NCI-H146 (cell line): ENCODE measurements at places on chromosomes 7 and 10.

DNA sequence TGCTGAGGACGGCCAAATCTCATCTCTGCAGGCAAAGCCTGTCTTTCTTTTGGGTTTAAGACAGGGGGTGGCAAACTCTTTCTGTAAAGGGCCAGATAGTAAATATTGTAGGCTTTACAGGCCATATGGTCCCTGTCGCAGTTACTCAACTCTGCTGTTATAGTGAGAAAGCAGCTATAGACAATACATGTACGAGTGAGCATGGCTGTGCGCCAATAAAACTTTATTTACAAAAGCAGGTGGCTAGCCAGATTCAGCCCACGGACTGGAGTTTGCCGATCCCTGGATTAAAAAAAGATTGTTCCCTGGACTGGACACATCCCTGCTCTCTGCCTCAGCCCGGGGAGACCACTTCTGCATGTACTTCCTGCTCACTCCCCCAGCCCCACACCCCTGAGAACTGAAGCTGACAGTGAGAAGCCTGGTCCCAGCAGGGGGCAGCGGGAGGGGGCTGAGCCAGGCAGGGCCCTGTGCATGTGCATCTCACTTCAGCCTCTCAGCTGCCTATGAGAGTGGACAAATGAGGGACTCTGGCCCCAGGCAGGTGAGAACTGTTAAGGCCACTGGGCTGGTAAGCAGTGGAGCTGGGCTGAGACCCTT, 392.4 kb downstream of the PLXNA4 start:
- DNase-seq: no peak

DNA sequence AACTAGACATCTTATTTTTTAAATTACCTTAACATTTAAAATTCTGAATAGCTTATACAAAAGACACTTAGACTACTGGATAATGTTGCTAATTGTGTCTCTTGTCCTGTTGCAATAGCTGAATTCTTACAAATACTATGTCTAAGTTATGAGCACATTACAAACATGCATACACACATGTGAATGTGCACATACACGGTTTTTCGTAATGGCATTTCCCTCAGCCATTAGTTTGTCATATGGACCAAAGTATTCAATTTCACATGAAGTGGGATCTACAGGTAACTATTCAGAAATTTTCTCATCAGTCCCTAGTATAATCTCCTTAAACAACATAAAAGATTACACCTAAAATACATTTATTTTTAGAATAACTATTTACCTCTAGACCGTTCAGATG, 178.6 kb upstream of the BET1 start:
- no peak for DNase-seq

GRCh38 chr10:132540456-132540855, 2.9 kb downstream of the INPP5A start:
- DNase-seq: no peak

- no peak for DNase-seq
Measured at GRCh38 chr7:107931740-107932515, 40.9 kb downstream of the DLD start.

GRCh38 chr10:28914701-28915100, 237.4 kb downstream of the BAMBI start:
- DNase-seq: no peak

GRCh38 chr7:117386110-117386706, 41.1 kb downstream of the ASZ1 start:
- DNase-seq: no peak

DNA sequence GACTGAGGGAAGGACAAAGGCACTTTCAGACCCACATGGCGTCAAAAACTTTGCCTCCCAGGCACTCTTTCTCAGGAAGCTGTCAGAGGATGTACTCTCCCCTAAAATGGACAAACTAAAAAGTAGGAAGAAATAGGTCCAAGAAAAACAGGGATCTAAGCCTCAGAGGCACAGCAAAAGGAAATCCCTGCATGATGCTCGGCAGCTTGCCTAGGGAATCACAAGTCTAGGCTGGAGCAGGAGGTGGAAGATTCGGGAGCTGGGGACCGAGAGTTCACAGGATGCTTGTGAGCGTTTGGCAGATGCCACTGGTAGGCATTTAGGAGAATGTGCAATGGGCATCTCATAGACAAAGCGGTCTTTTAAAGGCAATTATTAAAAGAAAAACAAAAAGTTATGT, 60.8 kb downstream of the ATXN7L1 start:
- DNase-seq: no peak

DNA sequence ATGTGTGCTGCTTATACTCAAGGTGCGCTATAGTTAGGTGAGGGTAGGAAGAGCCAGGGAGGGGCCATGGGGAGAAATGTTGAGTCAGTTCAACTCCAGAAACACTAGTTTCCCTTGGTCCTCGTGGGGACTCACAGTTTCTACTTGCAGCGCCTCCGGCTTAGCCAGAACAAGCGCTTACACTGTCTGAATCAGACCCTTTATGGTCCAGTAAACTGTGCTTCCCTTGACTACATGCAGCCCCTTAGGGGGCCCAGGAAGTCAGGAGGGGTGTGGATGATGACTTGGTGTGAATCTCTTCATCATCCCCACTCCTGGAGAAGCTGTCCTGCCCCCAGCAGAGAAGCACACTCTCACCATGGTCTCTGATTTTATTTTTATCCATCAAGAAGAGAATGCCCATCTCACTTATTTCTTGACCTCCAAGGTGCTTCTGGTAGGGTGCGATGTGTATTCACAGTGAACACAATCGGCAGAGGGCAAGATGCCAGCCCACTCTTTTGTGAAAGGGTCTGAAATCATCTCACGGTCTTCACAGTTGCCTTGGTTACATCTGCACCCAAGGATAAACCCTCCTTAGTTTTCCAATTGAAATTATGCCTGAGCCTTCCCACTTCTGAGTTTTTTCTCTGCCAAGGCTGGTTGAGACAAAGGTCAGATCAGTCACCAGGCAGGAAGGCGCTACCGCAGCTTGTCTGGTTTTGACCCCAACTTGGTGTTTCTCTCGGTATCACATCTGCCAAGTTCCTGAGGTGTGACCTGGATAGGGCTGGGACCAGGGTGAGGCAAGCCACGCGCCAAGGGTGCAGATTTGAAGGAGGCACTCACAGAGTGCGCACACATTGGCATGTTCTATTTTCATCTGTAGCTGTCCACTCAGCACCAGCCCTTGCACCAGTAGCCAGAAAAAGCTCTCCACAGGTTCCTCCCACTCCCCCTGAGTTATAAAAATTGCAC, 62.7 kb upstream of the LRRC4 start:
- DNase-seq: no peak

GRCh38 chr7:5838761-5839500, 41.7 kb upstream of the OCM start:
- DNase-seq: no peak

GRCh38 chr7:79732535-79732934, 279.1 kb upstream of the MAGI2 start:
- DNase-seq: no peak
